ENCODE measurements at places on chromosomes 2 and 18.

DNA sequence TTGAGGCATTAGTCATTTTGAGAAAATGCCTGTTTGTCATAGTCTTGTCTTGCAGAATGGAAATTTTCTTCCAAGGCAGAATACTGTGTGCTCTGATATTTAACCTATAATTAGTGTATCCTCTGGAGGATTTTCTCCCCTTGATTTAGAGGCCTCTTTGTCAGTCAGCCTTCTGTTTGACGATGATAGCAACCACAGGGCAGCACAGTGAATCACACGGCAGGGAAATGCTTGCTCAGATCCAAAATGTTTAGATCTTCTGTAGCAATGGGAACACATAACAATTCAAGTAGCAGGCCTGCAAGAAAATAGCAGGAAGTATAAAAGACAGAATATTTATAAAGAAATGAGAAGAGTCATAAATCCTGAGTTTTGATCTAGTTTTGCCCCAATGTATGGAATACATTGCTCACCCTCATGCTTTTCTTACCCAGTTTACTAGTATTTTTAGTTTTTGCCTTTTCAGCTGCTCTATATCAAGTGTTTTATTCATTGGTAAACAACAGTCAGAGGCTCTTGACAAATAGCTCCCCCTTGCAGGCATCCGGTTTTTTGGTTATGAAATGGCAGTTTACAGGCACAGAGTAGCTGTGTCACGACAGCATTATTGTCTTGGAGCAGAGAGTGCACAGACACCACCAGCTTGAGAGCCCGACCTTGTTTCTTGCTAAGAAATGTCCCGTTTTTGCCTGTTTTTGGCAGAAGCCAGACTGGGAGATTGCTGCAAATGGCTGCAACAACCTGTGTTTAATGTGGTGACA lies 185.1 kb downstream of the MYO3B start:
- DNase-seq, result no peak

- no peak for DNase-seq
Measured at GRCh38 chr2:12168791-12169388, 422.5 kb downstream of the LPIN1 start.

DNA sequence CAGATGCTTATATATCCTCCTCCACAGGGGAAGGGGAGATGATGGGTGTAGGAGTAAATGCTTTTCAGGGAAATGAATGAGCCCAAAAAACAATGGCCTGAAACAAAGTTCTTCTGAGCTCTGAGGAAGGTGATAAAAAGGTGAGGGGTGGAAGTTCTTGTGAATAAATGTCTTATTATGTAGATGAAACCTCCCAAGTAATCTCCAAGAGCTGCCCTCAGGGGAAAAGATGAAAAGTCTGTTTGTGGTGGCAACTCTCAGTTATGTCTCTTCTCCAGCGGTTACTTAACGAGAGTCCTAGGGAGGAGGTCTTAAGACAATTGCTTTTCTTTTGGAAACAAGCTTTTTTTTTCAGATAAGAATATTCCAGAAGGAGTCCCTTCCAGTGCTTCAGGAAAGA lies 115.5 kb upstream of the CHAC2 start:
- no peak for DNase-seq

- DNase-seq, result no peak
Measured at GRCh38 chr18:79975043-79975442, 10.6 kb downstream of the HSBP1L1 start.

DNA sequence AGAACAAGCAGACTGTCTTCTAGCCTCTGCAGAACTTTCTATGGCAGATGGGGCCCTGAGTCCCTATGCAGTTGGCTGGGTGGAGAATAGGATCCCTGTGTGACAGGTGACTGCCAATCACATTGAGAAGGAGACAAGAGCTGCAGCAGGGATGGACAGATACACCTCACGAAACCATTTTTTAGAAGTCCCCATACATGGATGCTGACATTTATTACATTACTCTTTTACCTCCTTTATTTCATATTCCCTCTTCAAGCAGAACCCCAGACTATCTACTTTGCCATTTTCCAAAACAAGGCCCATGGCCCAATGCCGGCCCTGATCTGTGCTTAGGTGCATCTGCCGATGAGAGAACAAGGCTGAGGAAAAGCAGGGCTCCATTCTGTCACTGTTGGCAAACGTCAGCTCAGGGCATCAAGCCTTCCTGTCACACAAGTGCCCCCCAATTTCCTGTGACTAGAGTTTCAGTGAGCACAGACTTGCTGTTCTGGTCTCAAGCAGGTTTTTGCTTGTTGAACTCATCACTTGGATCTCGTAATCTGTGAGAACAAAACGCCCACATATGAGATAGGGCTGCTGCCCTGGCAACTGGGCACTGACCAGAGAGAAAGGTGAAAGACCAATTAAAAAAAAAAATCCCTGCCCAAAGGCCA lies 35.8 kb downstream of the LOXHD1 start:
- no peak for DNase-seq

DNA sequence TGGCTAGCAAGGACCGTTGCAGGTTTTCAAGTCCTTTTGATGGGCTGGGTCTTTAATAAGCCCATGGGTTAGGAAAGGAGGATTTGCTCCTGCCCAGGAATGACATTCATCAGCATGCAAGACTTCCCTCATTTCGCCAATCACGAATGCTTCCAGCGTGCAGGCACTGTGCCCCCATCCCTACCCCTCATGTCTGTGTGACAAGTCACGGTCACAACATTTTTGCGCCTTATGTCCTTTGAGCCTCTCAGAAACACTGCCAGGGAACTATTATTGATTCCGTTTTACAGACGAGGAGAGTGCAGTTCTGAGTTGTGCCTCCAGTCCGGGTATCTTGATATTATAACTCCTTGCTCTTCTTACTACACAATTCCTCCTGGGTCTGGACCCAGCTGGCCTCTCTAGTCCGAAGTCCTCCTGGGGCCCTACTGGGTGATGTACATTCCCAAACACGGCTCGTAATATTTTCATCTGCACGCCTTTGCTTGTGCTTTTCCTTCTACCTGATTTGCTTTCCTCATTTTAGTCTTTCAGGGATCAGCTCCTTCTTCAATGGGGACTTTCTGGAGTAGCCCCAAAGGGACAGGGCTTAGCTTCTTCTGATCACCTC lies 101.8 kb upstream of the MYCN start:
- no peak for DNase-seq

DNA sequence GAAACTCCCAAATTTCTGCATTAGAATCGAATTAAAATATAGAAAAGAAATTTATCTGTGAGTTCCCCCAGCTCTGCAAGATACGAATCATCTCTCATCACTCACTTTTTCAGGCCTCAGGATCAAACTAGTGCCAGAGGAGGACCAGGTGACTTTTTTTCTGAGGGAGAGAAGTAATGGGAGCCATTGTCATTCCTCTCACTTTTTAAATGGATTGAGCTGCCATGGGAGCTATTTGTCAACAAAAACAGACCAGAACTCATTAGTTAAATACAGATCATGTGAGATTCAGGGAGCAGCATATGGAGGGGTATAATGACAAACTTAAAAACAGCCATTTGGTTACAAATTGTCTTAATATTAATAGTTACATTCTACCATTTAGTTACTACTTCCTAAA lies 594.4 kb downstream of the DPP10 start:
- no peak for DNase-seq

DNA sequence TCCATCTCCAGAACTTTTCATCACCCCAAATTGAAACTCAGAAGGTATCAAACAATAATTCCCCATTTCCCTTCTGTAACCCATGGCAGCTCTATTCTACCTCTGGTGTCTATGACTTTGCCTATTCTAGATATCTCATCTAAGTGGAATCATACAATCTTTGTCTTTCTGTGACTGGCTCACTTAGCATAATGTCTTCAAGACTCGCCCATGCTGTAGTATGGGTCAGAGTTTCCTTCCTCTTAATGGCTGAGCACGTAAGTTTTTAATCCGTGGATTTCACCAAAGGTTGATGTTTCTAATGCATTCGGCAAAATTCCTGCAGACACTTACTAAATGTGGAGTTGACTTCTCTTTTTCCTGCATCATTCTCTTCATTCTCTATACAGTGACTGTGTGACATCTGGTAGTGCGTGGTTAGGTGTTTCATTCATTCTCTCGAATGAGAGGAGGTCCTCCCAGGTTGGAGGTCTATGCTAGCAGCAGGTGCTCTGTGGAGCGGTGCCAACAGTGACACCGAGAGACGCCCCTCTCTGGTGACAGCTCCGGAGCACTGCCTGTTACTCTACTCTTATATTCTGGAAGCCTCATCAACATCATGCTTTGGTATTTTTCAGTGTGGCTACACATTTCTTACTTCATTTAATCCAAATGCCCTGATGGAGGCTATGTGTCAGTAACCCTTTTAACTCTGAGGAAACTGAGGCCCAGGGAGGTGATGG lies 50.1 kb downstream of the ATOH8 start:
- DNase-seq, result no peak

- no peak for DNase-seq
Measured at GRCh38 chr2:113697516-113697915, 58.9 kb downstream of the SLC35F5 start.

- no peak for DNase-seq
Measured at GRCh38 chr2:12781329-12781728, 64.6 kb downstream of the TRIB2 start.

DNA sequence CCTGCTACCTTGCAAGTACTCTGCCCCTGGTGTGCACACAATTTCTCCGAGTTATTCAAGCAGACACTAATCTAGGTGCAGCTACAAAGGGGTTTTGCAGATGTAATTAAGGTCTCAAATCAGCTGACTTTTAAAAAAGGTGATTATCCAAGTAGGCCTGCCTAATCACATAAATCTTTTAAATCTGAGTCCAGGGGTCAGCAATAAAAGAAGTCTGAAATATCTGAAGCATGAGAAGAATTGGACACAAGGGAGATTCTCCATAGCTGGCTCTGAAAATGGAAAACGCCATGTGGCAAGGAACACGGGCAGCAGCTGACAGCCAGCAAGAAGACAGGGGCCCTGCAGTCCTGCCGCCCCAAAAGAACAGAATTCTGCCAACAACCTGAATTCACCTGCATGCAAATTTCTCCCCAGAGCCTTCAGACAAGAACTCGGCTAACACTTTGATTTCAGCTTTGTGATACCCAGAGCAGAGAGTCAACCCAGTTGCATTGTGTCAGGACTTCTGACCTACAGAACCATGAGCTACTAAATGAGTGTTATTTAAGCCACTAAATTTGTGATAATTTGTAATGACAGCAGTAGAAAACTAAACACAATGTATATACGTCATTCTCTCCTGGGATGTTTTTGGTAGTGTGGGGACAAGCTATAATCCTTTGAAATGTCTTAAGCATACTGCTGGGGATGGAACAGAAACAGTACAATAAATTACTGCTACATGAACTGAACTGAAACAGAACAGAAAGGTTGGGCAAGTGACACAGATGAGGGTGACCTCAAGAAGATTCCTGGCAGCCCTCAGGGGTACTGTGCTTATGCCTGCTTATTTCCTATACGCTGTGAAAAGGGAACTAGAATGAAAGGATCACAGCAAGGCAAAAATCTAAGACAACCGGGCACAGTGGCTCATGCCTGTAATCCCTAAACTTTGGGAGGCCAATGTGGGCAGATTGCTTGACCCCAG lies 3.2 kb downstream of the INO80C start:
- no peak for DNase-seq

GRCh38 chr2:29033172-29033571 lies 41.2 kb downstream of the PCARE start:
- DNase-seq, result no peak

GRCh38 chr2:144248350-144249034 lies 271.4 kb downstream of the ZEB2 start:
- DNase-seq, result no peak

DNA sequence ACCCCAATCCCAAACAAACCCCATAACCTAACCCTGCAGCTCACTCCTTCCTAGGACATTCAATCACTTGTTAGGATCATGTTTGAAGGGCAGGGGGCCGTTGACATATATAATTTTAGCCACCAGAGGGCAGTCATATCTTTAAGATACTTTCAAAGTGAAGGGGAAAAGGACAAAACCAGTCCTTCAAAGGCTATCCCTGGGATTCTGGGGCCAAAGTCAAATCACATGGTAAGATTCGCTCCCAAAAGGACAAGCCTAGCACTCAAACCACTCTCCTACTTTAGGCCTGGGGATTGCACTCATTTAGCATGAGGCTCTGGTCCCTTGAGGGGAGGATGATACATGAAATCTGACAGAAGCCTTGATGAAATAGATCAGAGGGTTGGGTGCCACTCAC lies 44.6 kb downstream of the HAUS1 start:
- DNase-seq, result peak; percentile 82

- DNase-seq, result no peak
Measured at GRCh38 chr2:203870941-203871340, 3.4 kb downstream of the CTLA4 start.

GRCh38 chr18:79584491-79585394 lies 94.9 kb upstream of the CTDP1 start:
- no peak for DNase-seq

DNA sequence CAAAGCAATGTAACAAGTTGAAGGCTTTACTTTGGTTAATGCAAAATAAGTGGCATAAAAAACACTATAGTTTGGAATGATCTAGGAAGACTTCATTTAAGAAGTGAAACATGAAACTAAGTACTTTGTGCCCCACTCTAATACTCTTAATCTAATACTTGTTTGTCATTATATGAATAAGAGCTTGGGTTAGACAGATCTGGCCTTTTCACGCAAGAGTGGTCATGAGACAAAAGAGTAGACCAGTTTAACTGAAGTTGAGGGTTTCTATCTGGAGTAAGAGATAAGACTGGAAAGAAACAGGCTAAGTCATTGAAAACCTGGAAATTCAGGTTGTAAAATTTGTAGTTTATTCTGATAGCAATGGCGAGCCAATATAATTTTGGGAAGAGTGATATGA lies 2.8 kb downstream of the SLC30A6 start:
- no peak for DNase-seq

GRCh38 chr2:206004004-206004693 lies 81.8 kb downstream of the INO80D start:
- DNase-seq, result peak; percentile 2

DNA sequence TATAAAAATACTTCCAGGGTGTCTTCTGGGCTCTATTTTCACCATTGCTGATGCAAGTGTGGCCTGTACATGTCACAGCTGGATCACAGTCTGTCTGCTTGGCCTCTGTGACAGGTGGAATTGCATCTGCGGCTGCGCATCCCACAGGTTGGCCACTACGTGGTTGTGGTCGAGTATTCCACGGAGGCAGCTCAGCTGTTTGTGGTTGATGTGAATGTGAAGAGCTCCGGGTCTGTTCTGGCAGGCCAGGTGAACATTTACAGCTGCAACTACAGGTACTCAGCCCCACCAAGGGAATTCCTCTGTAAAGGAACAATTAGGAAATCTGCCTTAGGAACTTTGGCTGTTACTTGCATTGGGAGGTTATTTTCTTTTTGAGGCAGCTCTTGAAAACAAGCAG lies 144.5 kb downstream of the LAMA3 start:
- peak; percentile 32 for DNase-seq

GRCh38 chr2:3403587-3404334 lies 24.3 kb downstream of the TRAPPC12 start:
- DNase-seq, result no peak
